Stimulated activated CD4-positive, alpha-beta T cell treated with anti-CD3 and anti-CD28 coated beads, Interleukin-2, amount 100 ng/mL, for 24 hours (primary cell): ENCODE measurements at places on chromosomes 5 and 9.
A peak's percentile ranks its signal among the peaks of the same experiment; 100 is the strongest.

GRCh38 chr9:16074963-16075362, 522.1 kb downstream of the CCDC171 start:
- no peak for DNase-seq

- no peak for DNase-seq
These were observed 53.8 kb downstream of the KCNV2 start for GRCh38 chr9:2771087-2771486.

- DNase-seq: no peak
These were observed 440.3 kb downstream of the PLK2 start for GRCh38 chr5:58019614-58020013.

DNA sequence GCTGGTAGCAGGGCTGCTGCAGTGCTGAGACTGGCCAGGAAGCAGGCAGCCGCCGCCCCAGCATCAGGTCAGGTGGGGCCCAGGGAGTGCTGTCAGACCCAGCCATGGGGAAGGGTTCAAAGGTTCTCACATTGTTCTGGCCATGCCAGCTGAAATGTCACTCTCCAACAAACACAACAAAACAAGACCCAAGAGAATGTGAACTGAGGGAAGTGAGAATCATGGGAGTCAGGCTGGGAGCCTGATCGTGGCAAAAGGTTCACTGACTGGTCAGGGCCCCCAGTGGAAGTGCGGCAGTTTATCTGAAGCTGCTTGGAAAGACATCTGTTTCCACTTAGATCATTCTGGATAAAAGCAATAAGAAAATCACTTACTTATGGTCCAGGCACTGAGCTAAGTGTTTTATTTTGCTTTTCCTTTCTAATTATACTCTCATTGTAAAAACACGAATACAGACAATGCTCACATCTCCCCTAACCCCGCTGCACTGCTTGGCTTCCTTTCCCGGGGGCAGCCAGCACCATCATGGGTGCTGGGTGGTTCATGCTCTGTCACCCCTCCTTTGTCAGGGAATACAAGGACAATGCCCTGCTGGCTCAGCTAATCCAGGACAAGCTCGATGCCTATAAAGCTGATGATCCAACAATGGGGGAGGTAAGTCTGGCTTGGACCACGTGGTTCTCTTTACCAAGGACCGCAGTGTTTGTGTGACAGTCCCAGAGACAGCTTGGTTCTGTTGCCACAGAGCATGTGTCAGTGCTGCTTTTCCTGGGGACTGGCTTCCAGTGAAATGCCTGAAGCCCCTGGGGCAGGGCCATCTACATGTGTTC, 41.9 kb upstream of the CFAP157 start:
- DNase-seq: no peak

- no peak for DNase-seq
These were observed 82.6 kb downstream of the MYO10 start for GRCh38 chr5:16853518-16853917.

- DNase-seq: peak; percentile 58
These were observed 12.9 kb downstream of the ITGA1 start for GRCh38 chr5:52800394-52801213.

- DNase-seq: no peak
These were observed 2067.2 kb upstream of the C9orf72 start for GRCh38 chr9:29640507-29640906.

GRCh38 chr9:10744669-10745068, 131.9 kb upstream of the PTPRD start:
- DNase-seq: no peak

DNA sequence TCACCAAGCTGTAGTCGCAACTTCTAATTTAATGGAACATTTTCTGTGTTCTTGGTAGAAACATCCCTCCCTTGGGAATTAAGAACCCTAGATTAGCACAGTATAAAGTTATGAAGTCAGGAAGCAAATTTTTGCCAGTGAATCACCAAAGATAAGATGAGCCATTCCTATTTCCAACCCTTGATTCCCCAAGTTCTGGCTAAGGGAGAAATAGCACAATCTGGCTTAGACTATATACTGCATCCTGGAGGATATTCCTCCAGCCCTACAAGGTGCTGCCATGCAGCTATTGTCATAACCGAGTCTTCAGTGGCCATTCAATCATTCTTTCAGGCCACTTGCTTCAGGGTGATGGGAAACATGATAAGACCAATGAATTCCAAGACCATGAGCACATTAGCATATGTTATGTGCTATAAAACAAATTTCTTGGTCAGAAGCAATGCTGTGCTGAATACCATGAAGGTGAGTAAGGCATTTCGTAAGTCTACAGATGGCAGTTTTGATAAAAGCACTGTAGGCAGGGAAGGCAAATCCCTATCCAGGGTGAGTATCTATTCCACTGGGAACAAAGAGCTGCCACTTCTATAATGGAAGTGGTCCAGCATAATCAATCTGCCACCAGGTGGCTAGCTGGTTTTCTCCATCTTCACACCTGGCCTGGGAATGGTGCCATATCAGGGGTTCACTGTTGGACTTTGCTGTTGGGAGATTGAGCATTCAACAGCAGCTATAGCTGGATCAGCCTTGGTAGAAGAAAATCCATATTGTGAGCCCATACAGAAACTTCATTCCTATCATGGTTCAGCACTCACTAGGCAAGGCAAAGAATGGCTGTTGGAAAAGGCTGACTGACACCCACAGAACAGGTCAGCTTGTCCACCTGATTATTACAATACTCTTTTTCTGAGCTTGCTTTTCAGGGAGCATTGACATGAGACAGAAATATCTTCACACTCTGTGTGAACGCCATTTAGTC, 19.6 kb upstream of the ARL15 start:
- DNase-seq: no peak

GRCh38 chr5:1727571-1727970, 72.1 kb downstream of the MRPL36 start:
- DNase-seq: no peak

DNA sequence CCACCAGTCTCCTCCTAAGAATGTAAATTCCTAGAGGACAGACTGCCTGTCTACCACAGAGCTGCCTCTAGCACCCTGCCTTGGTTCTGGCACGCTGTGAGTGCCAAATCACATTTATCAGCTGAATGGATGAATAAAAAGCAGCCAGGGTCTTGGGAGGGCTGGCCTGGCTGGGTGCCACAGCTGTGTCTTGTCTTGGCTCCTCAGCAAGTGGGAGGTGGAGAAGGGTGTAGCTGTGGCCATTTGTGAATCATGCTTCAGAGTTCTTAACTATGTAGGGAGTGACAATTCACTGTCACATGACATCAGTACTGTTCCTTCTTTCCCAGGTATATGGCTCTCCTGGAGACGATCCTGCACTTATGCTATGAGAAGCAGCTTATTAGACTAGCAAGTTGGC, 70.6 kb downstream of the DCP2 start:
- no peak for DNase-seq

DNA sequence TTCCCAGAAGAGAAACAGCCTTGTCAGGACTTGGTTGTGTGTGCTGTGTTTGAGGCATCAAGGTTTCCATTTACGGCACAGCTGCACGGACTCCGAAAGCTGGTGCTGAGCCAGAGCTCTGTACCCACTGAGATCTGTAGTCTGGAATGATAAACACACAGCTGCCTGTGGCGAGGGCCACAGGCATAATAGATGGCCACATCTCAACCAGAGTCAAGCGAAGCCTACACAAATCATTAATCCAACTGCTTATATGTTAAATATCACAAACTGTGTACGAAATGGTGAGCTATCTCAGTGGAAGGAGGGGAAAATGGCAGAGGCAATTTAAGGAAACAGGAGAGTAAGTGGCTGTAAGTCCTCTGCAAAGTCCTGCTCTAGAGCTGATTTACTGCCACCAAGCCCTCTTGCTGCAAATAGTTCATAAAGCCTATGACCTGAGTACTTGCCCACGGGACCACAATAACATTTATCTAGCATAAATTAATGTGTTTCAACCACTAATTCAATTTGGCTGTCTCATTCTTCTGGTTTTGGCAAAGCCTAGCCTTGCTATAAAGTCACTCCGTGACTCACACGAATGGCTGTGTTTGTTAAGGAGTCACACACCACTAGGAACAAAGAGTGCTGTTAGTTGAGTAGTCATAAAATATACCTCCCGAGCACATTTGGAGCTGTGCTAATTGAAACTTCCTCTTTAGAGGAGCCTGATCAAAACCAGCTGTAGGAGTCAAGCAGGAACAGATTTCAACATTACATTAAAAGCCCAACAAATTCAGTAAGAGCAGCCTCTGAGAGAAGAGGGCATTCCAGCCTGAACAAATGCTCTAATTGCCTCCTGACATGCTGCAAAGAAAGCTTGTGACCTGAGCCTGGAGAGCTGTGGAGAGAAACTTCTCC, 738.6 kb upstream of the ZNF608 start:
- DNase-seq: no peak

GRCh38 chr5:80866371-80866770, 93.8 kb upstream of the RASGRF2 start:
- DNase-seq: no peak

- no peak for DNase-seq
These were observed 20.7 kb downstream of the NLN start for GRCh38 chr5:65742565-65743231.

DNA sequence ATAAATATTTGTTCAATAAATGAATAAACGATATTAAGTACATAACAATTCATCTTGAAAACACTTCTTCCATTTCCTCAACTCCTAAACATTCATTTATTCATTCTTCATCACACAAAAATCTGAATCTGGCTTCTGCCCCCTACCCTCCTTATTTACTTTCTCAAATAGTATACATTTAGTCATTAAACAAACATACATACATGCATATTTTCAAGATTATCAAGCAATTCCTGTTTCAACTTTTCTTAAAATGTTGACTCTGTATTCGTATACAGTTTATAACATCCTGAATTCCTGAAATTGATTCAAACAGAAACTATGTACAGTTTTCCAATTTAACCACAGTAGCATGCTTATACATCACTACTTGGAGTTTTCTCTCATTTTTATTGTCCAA, 129.0 kb downstream of the MUSK start:
- DNase-seq: no peak

GRCh38 chr5:63686181-63686580, 276.1 kb downstream of the HTR1A start:
- no peak for DNase-seq

- no peak for DNase-seq
These were observed 892.1 kb downstream of the TLE1 start for GRCh38 chr9:80797101-80797829.

DNA sequence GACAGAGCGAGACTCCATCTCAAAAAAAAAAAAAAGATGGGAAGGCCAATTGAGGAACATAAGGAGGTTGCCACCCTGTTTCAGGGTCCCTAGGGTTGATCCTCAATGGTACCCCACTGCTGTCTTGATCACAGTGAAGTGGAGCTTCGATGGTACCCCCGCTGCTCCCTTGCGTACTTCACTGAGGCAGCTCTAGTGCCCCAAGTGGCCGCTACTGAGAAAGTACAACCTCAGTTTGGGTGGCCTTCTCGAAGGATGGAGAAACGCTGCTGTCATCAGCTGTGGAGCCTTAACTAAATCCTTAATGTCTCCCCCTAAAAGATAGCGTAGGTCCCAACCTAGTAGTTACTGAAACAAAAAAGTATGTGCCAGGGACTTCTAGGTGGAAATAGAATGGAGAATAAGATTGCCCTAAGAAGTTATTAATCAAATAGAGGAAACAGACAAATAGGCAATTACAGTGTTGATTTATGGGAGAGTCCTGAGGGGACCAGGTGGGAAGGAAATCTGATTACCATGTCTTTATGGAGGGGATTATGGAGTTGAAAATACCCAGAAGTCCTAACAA, 6.3 kb downstream of the TESK1 start:
- DNase-seq: peak; percentile 65

GRCh38 chr9:136527131-136527530, 18.7 kb downstream of the NOTCH1 start:
- DNase-seq: no peak

DNA sequence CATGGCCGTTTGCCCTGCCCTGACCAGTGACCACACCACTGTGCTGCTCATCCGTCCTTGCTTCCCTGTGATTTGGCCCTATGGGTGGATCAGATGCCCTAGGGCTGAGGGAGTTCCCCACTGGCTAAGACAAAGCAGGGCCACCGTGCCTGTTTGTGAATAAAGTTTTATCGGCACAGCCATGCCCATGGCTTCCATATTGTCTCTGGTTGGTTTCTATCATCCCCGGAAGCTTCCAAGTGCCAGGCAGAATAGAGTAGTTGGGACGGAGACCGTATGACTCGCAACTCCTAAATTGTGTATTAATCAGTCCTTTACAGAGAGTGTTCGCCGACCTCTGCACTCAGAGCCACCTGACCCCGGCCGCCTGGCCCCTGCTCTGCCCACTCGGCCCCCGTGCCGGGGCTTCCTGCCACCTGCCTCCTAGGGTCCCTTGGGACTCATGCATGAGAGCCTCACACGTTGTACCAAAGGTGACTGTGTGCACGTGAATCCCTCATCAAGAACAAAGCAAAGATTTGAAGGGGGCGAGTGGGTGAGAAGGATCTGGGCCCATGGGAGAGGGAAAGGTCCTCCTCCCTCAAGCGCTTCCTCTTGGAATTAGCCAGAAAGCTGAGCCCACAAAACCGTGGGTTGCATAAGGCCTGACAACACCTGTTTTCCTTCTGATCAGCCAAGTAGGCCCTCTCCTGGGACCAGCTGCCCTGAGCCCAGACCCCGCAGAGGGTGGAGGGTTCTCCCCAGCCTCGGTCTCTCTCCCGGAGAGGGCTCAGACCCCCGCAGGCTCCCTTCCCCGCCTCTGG, 11.7 kb upstream of the FCN2 start:
- DNase-seq: no peak

DNA sequence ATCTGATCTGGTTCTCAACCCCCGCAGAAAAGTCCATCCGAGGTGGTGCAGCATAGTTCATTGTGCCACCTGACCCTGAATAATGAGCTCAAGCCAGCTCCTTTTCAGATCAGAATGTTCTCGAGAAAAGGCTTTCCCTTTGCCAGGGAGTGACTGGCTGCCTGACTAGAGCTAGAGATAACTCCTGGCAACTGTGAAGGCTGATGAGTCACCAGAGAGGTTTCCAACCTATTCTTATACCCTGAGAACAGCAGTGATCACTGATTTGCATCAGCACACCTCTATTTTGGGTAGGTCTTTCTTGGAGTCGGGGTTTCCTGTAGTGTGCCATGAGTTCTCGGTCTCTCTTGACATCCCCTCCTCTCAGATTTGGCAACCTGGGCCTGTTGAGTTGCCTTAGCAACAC, 127.9 kb downstream of the PIK3R1 start:
- peak; percentile 7 for DNase-seq

DNA sequence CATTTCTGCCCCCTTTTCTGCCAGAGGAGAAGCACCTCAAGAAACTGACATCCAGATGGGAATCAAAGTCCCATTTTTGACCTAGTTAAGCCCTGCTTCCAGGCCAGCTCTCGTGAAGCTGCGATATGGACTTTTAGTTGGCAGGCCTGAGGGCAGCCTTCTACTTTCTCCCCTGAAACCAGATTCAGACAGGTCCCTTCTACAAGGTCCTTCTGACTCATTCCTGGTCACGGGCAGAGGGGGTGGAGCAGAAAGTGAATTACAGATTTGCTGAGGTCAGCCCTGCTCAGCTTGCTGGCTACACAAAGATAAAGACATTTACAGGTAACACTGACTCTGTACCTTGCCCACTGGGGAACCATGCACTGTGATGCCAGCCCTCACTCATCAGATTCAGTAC, 52.8 kb upstream of the TUT7 start:
- peak; percentile 16 for DNase-seq

DNA sequence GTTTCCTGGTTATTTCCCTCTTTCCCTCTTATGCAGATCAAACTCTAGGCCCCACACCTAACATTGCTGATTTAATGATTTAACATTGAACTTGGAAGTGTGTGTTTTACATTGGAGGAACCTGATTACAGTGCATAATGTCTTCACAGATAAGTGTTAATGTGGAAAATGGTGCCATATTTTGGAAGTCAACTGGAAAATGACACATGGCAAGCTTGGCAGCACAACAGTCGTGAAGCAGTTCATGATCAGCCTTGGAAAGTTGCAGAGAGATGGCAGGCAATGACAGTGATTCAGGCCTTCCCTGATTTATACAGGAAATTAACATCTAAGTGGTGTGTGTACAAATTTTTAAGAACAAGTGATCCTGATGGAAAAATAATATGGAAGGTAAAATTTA, 80.0 kb upstream of the CTNND2 start:
- DNase-seq: no peak
